Lower leg skin (tissue), 4 donors: ENCODE measurements at places on chromosomes 2 and 18.
A peak's percentile ranks its signal among the peaks of the same experiment; 100 is the strongest.

DNA sequence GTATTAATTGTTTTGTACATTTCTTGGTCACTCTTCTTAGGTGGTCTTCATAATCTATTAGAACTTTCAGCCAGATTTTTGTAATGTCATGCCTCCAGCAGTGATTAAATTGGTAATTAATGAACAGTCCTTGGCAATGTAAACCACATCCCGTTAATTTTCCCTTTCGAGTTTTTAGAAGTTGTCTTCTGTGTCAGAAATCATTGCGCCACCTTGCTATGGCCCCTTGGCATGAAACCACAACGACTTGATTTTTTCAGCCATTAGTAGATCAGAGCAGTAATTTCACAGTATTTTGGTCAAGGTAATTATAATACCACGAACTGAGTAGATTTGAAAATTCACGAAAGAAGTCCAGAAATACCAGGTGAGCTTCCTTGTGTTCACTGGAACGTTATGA, 86.0 kb upstream of the OTX1 start:
- no peak for DNase-seq

GRCh38 chr2:26088038-26088643, 54.3 kb downstream of the RAB10 start:
- DNase-seq = no peak

DNA sequence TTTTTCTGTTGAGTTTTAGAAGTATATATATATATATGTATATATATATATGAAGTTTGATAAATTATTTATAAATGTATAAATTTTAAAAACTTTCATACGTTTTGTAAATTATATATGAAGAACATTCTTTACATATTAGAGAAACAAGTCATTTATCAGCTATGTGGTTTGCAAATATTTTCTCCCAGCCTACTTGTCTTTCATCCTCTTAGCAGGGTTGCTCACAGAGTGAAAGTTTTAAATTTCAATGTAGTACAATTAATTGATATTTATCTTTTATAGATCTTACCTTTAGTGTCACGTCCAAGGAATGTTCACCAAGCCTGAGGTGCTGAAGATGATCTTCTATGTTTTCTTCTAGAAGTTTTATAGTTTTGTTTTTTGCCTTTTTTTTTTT, 78.3 kb upstream of the HS6ST1 start:
- no peak for DNase-seq

- DNase-seq = no peak
Observed at GRCh38 chr2:43437363-43437762, 158.5 kb downstream of the THADA start.

- no peak for DNase-seq
Observed at GRCh38 chr2:148022351-148022750, 1.5 kb downstream of the MBD5 start.

GRCh38 chr2:241965931-241966412, 96.4 kb downstream of the RTP5 start:
- DNase-seq = no peak

- no peak for DNase-seq
Observed at GRCh38 chr2:70902067-70902442, 33.6 kb upstream of the ATP6V1B1 start.

DNA sequence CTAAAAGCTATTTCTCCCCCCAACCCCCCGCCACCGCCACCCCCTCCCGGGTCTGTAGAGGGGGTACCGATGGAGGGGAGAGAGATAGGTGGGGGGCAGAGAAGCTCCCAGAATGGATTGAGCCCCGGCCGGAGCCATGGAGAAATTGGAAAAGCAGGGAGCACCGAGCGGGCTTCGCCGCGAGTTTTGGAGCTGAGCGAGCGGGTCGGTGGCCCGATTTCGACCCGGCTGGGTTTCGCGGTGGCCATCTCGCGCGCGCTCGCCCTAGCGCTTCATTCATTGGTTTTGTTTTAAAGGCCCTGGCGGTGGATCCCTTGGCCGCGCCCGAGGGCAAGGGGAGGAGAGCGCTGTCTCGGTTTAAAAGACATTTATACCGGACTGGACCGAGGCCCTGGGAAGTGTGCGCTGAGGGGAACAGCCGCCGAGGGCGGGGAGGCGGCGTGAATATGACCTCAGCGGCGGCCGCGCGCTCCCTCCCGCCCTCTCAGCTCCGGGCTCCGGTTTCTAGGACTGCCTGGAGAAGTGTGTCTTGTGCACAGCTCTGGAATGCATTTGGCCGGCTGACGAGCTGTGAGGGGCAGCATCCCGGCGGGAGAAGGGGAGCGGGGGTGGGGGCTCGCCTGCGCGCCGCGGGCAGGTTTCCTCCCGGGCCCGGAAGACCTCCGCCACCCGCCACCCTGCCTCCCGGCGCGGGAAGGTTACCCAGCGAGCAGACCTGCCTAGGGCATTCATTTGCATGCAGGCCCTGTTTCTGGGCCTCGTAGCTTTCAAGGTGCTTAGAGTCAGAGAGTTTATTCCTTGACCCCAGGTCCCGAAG, 1.7 kb upstream of the SMAD7 start:
- peak; percentile 97 for DNase-seq
